ENCODE measurements at places on chromosomes 11 and 22.
A peak's percentile ranks its signal among the peaks of the same experiment; 100 is the strongest.

- DNase-seq = no peak
Measured at GRCh38 chr11:976431-977160, 50.9 kb downstream of the AP2A2 start.

GRCh38 chr11:106397787-106398501 is 320.5 kb downstream of the AASDHPPT start:
- no peak for DNase-seq

DNA sequence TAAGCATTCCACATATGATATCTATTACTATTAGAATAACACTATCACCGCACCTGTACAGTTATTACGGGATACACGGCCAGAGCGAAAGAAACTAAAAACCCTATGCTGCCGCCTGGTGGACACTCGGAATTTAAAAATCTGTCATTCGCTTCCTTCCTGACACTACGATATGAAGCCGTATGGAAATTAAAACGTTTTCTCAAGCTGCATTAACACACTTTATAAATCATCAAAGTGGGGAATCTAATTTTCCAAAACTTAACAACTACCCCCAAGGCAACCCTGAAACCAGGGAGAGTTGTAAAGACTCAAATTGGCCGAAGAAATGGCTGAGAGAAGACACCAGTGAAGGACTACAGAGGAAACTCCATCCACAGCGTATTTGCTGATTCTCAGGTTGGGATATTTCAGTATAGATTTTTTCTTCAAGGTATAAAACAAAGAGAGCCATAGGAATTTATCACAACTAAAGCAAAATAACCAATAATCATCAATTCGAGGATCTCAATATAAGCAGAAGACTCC is 1.4 kb downstream of the CCDC73 start:
- no peak for DNase-seq

GRCh38 chr22:46934746-46935491 is 172.5 kb downstream of the TBC1D22A start:
- no peak for DNase-seq

GRCh38 chr22:30803679-30804078 is 109.0 kb downstream of the OSBP2 start:
- DNase-seq = no peak

GRCh38 chr11:99316776-99317520 is 296.2 kb downstream of the CNTN5 start:
- no peak for DNase-seq

DNA sequence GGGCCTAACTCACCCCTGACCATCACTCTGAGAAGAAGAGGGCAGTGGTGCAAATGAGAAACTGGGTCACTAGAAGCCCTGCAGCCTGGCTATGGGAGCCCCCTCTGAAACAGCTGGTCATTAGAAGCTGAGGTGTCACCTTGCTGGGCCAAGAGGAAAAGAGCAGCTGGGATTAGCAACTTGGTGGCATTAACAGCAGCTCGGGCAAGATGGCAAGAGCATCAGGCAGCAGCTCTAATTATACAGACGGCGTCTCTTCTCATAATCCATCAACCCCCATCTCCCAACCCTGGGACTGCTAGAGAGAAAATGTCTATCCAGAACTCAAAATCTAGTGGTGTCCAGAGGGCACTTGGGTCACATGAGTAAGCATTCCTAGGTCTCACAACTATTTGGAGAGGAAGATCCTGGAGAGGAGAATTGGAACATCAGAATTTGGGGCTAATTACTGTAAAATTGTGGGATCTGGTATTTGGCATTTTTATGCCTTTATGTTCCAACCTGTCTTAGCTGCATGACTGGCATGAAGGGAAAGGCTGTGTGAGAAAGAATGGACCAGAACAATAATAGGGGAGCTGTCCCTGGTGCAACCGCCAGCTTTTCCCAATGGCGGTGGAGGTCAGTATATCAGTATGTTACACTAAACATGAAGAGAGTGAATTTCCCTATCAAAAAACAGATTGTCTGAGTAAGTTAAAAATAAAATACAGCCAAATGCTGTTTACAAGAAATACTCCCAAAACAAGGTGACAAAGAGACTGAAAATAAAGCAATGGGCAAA is 7.6 kb upstream of the LMO1 start:
- no peak for DNase-seq

GRCh38 chr11:66020618-66021357 is 5.5 kb downstream of the CATSPER1 start:
- DNase-seq = no peak

- DNase-seq = no peak
Measured at GRCh38 chr11:86934926-86935579, 20.1 kb downstream of the FZD4 start.

- peak; percentile 69 for DNase-seq
Measured at GRCh38 chr11:763549-764321, 13.6 kb downstream of the GATD1 start.

DNA sequence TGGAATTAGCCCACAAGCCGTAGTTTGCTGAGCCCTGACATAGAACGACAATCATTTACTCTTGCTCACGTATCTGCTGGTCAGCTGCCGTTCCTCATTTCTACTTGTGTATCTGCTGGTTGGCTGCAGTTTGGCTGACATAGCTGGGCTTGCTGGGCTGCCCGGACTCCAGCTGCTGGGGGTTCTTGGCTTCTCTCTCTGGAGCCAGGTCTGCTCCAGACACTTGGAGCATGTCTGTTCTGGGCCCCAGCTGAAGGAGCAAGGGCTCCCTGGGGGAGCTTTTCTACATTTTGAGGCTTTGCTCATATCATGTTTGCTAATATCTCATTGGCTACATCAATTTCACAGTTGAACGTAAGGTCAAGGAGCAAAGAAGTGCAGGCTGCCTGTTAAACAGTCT is 47.3 kb downstream of the PRDM11 start:
- DNase-seq = no peak

DNA sequence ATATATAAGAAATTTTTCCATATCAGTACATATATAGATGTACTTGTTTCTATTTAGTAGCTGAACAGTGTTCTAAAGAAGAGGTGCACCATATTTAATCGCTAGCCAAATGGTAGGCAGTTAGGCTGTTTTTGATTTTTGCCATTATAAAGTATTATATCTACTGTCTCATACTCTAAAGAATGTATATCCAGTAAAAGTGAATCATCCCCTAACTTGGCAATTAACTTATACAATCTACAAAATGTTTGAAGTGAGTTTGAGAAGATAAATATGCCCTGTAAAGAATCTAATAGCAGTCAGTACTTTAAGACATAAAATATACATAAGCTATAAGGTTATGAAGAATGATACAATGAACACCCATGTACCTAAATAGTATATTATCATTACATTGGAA is 291.5 kb downstream of the SWAP70 start:
- DNase-seq = no peak

DNA sequence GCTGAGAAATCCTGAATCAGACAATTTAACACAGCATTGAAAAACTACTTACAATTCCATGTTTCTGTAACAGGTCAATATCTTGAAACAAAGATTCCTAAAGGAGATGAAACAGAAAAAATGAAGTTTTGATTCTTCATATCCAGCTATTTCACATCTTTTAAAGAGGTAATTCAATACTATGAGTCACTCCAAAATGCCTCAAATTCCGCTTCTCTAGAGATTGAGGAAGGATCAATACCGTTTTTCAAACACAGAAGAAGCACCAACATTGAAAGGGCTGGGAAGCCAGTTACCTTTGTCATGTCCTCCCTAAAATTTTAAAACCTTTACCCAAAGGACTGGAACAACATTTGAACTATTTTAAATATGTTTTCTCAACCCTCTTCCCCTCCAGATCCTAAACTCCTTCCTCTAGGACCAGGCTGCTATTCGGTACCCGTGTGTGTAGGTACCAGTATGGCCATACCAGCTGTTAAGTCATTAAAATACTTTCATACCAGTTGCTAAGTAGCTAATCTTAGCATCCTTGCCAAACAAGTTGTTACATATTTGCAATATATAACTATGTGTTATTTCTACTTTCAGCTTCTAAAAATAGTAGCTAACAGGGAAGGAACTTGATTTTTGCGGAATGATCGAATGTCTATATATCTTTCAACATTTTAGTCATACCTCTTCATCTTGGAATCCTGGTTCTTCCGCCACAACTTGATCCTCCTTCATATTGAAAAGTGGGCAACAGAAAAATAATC is 2.3 kb downstream of the DMC1 start:
- DNase-seq = no peak

DNA sequence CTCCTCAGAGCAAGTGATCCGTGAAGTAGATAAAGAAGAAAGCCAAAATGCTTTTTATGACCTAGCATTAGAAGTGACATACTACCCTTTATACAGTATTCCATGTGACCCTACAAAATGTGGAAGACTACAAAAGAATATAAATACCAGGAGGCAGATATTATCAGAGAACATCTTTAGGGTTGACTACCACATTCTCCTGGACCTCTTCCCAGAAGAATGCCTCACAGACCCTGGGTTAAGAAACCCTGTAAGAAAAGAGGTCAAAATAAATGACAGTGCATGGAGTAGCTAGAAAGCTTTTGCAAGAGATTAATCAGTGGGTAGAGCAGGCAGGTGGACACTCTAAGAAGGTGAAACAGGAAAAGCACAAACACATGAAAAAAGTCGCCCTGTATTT is 69.2 kb downstream of the FANCF start:
- DNase-seq = no peak

DNA sequence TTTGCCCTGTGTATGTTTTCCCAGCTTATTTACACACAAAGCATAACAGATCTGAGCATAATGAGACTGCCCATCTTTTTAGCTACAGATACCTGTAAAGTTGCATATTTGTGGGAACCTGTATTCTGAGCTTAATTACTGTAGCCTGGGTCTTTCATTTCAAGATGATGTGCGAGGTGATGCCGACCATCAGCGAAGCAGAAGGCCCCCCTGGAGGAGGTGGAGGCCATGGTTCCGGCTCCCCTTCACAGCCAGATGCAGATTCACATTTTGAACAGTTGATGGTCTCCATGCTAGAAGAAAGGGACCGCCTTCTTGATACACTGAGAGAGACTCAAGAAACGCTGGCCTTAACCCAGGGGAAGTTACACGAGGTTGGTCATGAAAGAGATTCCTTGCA is 1.5 kb downstream of the PPFIA1 start:
- no peak for DNase-seq

GRCh38 chr11:23732026-23732425 is 764.8 kb upstream of the LUZP2 start:
- DNase-seq = no peak

DNA sequence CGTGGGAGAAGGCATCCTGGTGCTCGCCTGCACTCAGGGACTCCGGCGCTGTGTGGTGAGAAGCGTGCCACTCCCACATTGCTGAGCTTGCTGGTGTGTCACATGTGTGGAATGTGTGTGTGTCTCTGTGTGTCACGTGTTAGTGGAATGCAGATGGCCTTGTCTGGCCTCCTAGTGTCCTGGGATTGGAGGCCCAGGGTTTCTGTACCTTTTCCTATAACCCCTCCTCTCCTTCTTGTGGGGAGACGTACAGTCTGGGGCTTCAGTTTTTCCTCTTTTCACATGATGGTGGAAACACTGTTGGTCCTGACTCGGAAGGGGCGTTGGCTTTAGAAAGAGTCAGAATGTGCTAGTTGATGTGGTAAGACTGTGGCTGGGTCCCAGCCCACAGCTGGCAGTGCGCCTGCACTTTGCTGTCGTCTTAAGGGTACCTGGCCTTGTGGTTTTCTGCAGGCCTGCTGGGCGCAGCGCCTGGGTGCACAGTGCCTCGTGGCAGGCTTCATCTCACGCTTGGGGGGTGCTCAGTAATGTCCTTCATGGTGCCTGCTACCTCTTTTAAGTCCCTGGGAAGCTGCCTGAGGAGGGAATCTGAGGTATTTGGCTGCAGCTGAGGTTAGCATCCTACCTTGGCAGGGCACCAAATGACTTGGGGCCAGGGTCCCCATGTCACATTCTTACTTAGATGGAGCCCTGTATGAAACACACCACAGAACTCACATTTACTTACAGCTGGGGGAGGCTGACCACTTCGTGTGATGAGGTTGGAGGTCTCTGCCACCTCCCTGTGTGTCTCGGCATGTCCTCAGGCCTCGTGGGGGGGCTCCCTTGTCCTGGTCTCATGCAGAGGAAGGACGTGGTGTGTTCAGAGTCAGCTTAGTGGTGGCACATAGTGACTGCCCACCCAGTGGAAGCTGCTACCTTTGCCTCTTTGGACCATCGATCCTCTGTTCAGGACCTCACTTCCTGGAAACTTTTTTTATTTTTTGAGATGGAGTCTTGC is 61.9 kb downstream of the MED15 start:
- no peak for DNase-seq

- DNase-seq = no peak
Measured at GRCh38 chr11:29985248-29985647, 31.6 kb downstream of the KCNA4 start.

DNA sequence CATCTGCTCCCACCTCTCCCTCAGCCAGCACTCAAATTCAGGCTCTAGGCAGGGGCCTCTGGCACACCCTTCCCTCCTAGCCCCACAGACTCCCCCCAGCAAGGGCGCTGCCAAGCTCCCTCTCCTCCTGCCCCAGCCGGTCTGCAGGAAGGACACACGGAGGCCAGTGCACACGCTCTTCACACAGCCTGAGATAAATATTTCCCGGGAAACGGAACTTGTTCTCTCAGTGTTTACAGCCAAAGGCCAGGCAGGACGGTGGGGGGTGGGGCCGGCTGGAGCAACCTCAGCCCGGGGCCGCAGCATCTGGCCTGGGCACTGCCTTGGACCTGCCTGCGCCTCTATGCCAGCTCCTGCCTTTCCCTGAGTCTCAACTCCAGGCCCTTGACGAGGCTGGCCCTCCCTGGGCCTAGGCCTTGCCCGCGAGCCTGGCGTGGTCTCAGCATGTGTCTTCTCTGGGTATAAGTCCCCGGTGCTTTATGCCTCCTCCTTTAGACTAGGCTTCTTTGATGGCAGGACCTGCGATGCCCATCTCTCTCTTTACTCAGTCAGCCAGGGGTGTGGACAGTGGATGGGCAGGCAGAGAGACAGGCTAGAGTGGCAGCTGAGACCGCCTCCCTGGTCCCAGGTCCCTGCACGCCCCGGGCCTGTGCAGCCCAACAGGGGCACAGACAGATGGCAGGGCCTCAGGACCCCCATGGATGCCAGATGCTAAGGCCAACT is 48.4 kb downstream of the PDE2A start:
- no peak for DNase-seq

- DNase-seq = no peak
Measured at GRCh38 chr11:29258411-29258810, 758.4 kb downstream of the KCNA4 start.

DNA sequence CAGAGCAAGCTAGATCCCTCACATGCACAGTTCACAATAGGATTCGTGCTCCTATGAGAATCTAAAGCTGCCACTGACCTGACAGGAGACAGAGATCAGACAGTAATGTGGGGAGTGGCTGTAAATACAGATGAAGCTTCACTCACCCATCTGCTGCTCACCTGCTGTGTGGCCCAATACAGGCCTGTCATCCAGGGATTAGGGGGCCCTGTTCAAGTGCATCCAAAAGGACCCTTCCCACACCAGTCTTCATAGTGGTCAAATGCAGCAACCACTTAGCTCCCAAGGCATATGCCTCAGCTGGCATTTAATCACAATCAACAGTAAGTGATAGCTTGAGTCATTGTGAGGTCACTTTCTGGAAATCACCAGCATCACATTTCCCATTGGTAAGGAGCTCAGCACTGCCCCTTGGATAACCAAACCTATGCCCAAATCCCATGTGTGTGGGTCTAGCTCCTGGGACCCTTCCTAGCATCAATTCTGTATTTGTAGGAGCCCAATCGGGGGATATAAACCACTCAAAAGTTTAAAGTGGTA is 65.6 kb downstream of the OR4C45 start:
- no peak for DNase-seq

GRCh38 chr11:10785146-10785474 is 23.6 kb downstream of the EIF4G2 start:
- DNase-seq = no peak
